ENCODE measurements at places on chromosomes 6 and 20.

- DNase-seq, result no peak
Measured at GRCh38 chr20:14780508-14780907, 443.1 kb upstream of the FLRT3 start.

- DNase-seq, result no peak
Measured at GRCh38 chr6:162230147-162230752, 497.3 kb downstream of the PRKN start.

- DNase-seq, result no peak
Measured at GRCh38 chr6:161137839-161138542, 135.9 kb downstream of the AGPAT4 start.

GRCh38 chr6:64679416-64679815 is 1027.6 kb downstream of the EYS start:
- no peak for DNase-seq

DNA sequence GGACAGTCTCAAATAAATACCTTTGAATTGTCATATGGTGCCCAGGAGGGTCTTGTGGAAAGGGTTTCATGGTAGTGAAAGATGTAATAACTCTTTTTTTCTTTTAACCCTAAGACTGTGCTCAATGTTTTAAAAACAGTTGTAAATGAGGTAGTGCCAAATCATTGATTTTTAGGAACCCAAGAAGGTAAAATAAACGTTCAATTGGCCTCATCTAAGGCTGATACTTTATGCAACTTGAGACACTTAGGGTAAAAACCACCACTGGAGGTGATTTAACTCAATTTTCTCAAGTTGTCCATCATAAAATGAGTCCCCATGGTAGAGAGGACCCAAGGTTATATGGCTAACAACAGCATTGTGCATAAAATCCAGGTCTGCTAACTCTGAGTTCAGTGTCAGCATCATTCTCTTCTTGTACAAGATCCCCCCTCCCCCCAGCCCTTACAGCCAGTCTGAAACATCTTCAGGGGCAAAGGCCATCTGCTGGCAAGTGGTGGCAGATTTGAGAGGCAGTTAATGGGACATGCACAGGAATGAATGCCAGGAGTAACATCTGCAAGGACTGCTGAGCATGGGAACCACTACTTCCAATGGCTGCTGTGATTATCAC is 244.4 kb downstream of the GMPR start:
- DNase-seq, result no peak

DNA sequence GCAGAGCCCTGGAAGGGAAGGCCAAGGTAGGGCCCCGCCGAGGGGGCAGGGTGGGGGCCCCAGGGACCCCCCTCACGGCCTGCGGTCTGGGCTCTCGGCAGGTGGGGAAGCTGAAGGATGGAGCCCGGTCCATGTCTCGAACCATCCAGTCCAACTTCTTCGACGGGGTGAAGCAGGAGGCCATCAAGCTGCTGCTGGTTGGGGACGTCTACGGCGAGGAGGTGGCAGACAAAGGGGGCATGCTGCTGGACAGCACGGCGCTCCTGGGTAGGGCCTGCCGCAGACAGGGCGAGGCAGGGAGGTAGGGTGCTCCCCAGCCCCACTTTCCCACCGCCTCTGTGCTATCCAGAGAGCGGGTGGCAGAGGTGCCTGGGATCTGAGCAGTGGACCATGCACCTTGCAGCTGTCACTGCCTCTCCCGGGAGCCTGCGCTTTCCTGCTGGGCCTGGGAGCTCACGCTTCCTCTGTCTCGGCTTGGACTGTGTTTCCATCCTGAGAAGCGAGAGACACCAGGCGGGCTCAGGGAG is 83.1 kb downstream of the SYNJ2 start:
- DNase-seq, result no peak

GRCh38 chr6:44253307-44254101 is 3.8 kb downstream of the SLC35B2 start:
- DNase-seq, result no peak

- DNase-seq, result no peak
Measured at GRCh38 chr6:170174771-170175643, 115.9 kb downstream of the DLL1 start.

All from stimulated activated CD4-positive, alpha-beta T cell treated with anti-CD3 and anti-CD28 coated beads, TNF-alpha, amount 100 ng/mL, for 24 hours (primary cell).